Eye (tissue), 1 donor: ENCODE measurements at places on chromosomes 2 and 18.

GRCh38 chr18:48931680-48932461, 18.9 kb downstream of the SMAD7 start:
- DNase-seq: peak; percentile 64

GRCh38 chr2:235005603-235006259, 53.9 kb downstream of the SH3BP4 start:
- peak; percentile 87 for DNase-seq

DNA sequence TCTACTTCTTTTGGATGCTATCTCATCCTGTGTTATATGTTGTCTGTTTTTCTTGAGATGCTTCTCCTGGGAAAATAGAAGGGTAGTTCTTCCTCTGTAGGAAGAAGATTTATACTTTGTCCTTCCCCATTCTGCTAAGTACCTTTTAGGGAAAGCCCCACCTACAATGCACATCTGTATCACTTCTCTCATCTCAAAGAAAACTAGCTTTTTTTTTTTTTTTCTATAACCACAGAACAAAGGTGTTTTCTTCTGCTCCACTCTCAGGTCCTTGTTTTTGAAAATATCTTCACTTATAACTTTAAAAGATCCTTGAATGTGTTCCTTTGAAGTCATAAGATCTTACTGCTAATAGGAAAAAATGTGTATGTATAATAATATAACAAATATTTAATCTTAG, 30.8 kb downstream of the CCDC150 start:
- no peak for DNase-seq

- no peak for DNase-seq
Measured at GRCh38 chr2:210310550-210310949, 4.4 kb downstream of the MYL1 start.

DNA sequence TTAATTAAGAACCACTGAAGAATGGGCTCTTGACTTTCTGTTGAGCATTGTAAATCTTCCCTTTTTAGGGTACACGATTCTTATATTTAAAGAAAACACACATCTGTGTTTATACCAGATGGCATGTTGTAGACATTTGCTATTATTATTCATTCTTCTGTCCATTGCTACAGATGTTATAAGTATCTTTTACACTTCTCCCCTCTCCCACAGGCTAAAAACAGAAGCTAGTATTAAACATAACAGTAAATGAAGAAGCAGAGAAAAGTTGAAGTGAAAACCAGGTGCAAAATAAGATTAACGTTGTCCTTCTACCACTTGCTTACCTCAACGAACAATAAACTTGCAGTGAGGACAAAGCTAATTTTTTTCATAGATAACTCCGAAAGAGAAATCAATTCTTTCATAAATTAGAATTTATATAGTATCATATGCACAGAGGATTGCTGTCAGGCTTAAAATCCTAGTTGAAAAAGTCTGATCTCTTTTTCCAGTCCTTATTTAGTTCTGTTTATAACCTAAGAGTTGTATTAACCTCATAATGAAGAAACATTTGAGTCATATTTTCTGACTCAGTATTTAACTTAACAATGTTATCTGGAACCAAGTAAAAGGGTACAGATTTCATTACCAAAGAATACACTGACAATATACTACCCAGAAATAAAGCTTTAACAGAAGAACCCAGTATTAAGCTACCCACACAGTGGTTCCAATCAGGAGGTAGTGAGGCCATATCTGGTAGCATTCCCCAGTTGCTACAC, 16.4 kb upstream of the ZNF385B start:
- no peak for DNase-seq

DNA sequence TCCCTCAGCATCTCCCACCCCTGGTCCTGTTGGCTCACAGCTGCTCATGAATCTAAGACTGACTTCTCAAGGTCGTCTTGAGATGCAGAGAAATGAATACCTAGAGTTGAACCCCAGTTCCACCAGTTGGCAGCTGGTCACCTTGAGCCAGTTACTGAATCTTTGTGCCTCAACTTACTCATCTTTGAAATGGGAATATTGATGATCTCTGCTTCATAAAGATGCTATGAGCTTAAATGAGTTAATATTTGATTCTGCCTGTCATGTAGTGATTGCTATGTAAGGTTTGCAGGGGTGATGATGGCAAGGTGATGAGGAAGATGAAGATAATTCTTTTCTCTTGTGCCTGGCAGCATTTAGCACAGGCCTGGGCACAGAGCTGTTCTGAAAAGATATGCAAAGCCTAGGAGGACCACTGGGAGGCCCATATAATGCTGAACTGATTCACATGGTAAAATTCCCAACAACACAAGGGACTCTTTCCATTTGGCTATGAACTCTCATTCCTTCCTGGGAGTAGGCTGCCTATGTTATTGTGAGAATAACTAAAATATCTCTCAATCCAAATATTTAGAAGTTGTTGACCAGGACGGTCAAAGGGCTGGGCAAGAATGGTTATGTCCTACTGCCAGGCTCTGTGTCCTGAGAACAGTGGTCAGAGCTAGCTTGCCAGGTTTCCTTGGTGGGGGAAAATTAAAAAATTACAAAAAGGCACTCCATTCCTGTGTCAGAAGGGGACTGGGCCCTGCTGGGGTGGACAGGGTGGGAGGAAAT, 70.9 kb downstream of the APOB start:
- no peak for DNase-seq

GRCh38 chr2:221318376-221319130, 253.6 kb downstream of the EPHA4 start:
- DNase-seq: no peak

GRCh38 chr2:236459393-236459792, 110.2 kb upstream of the ACKR3 start:
- DNase-seq: no peak

GRCh38 chr2:25521665-25522387, 151.6 kb downstream of the DTNB start:
- DNase-seq: peak; percentile 85

GRCh38 chr18:12552879-12553242, 105.0 kb downstream of the SPIRE1 start:
- no peak for DNase-seq

GRCh38 chr2:188187726-188188125, 103.9 kb upstream of the GULP1 start:
- DNase-seq: no peak

GRCh38 chr2:34604164-34604563, 1005.1 kb upstream of the FAM98A start:
- no peak for DNase-seq

GRCh38 chr2:180021850-180022249, 14.8 kb upstream of the CWC22 start:
- DNase-seq: no peak

DNA sequence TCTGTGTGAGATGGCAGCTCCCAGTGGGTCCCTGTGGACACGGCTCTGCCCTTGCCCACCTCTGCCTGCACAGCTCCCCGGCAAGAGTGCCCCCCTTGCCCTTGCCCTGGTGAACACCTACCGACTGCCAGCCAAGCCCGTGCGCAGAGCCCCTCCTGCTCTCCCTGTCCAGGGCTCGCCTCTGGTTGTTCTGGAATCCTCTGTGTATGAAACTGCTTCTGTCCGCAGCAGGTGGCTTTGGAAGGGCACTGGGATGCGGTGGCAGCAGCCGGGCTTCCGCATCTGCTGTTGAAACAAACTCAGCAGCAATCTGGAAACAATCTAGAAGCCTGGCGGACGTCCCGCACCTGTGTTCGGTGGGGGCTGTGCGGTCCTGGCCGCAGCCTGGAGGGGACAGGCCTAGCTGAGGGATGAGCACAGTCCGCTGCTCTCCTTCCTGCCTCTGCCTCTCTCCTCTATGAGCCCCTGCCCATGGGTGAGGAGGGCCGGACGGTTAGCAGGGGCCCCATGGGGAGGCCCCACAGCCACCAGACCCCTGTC, 34.0 kb upstream of the KLF11 start:
- DNase-seq: peak; percentile 37

- DNase-seq: no peak
Measured at GRCh38 chr2:116680256-116680936, 1134.1 kb upstream of the DDX18 start.

DNA sequence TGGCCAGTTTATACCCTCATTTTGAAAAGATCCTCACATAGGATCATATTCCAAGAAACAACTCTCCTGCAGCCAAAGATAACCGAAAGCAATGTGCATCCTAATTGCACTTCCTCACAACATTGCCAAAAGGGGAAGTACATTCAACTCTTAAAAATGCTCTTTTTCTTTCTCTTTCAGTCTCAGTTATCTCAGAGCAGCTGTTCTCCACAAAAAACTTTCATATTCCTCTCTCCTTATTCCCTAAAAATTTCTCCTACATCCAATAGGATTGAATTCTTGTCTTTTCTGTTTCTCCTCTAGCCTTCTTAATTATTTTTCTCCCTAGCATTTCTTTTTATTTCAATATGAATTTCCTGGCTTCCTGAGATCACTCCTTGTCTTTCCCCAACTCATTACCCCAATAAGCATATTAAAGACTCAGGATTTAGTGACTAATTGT, 7.4 kb upstream of the VRK2 start:
- no peak for DNase-seq

DNA sequence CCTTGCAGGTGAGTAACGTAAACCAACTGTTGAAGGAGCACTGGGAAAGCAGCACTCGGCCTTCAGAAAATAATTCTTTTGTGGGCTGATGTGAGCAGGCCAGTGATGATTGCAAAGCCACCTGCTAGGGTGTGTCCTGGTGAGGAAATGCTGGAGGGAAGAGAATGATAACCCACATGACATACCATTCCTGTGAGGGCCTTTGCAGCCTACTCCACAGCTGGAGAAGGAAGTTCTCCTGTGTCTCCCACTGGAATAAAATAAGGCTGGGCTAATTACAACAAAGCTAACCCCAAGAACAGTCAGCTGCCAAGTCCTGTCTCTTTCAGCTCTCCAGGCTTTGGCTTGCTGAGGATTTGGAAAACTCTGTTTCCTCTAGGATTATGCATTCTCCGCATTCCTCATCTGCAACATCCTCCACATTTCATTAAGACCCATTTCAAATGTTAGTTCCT, 16.7 kb upstream of the DSG1 start:
- peak; percentile 14 for DNase-seq

DNA sequence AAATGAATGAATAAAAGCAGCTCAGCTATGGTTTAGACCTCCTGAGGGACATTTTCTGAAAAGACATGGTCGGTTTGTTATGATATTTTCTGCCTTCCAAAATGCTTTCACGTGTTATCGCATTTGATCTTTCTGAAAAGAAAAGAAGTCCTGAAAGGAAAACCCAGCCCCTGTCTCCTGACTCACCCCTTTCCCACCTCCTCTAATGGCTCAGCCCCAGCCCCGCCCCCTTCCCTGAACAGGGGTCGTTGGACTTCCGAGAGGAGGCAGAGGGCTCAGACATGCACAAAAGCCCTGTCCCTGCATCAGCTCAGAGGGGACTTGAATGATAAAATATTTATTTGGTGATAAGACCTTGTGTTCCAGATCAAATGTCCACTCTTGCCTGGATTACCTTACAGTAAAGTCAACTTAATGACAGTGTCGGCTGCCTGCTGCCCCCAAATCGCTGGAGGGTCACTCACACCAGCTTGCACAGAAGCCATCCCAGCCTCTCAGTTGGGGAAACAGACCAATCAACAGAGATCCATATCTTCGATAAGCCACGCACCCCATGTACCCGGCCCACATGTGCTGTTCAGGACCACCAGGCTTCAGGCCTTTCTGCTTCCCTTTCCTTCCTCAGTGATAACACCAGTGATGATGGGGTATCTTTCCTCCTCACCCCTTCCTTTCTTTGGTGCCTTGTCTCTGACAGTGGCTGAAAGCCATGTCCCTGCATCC, 69.6 kb downstream of the CLHC1 start:
- DNase-seq: no peak

GRCh38 chr18:58581265-58581664, 47.6 kb downstream of the ALPK2 start:
- DNase-seq: no peak

DNA sequence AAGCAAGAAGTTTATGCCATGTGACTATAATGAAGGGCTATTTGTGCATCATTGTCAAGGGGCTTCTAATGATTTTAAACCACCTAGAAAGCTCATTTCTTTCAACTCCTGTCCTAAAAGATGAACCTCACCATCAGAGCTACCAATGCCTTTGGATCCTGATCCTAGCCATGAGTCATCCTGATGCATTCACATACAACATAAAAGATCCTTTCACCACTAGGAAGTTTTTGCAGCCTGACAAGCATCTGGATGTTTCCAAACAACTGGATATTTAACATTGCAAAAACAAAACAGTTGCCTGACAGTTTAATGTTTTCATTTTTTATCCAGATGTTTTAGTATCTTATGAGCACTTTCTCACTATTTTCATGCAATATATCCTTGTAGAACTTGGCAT, 425.3 kb downstream of the MBD2 start:
- DNase-seq: no peak

- no peak for DNase-seq
Measured at GRCh38 chr2:6554466-6554865, 311.2 kb downstream of the CMPK2 start.

- no peak for DNase-seq
Measured at GRCh38 chr18:10604182-10604581, 78.4 kb downstream of the NAPG start.

DNA sequence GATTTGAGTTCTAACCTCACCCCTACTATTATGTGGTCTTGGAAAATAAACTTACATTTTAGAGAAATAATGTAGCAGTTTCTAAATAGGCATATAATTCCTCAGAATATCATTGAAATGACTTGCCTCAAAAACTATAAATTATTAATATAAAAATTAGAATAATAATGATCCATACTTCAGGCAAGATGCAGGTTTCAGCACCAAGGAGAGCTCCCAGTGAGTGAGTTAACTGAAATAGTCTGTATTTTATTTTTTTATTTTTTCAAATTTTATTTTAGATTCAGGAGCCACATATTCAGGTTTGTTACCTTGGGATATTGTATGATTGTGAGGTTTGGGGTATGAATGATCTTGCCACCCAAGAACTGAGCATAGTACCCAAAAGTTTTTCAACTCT, 472.2 kb upstream of the DCC start:
- DNase-seq: peak; percentile 73

- no peak for DNase-seq
Measured at GRCh38 chr2:220936641-220937197, 635.4 kb downstream of the EPHA4 start.

- no peak for DNase-seq
Measured at GRCh38 chr2:165013944-165014619, 58.8 kb upstream of the SLC38A11 start.

- no peak for DNase-seq
Measured at GRCh38 chr2:134284119-134284670, 30.3 kb downstream of the MGAT5 start.

DNA sequence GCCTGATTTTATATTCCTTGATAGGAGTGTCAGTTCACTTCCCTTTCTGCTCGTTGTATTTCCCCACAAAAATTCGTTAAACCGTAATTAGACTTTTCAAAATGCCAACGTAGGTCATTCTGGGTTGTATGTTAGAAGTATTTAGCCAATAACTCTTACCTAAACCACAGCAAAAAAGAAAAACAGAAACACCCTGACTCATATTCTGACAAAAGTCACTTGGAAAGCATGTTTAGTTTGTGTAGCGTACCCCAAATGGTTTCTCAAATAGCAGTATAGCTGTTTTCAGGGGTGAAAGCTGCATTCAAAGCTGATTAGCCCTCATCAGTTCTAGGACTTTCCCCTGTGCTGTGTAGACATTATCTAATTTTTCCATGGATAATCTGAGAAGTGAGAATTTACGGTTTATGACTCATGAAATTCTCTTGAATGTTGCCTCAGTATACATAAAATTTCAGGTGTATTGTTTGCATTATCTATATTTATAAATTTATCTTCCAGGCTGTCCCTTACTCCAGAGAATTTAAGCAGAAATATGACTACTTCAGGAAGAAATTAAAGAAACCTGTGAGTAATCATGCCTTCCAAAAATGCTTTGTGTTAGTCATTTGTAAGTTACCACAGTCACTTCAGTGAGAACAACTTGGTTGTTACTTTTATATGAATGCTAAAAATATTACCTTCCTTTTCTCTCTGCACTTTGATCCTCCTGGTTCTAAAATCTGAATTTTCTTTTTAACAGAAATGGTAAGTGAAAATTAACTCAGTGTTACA, 264.9 kb downstream of the ALPK2 start:
- DNase-seq: no peak
